ENCODE measurements at places on chromosomes 7 and 10.

DNA sequence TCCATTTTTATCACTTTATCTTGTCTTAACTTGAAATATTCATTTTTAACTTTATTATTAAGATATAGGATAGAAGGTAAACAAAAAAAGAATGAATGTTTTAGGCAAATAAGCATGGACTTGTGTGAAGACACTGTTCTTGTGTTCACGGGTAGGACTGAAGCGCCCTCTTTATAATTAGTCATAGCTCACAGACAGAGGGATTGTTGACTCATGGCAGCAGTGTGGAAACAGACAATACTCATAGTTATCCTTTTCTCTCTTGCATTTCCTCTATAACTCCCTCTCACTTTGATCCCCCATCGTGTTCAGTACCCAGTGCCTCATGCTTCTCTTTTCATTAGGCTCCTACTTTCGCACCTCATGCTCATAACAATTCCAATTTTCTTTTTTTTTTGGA, 731.8 kb downstream of the PHTF2 start:
- DNase-seq, result no peak

DNA sequence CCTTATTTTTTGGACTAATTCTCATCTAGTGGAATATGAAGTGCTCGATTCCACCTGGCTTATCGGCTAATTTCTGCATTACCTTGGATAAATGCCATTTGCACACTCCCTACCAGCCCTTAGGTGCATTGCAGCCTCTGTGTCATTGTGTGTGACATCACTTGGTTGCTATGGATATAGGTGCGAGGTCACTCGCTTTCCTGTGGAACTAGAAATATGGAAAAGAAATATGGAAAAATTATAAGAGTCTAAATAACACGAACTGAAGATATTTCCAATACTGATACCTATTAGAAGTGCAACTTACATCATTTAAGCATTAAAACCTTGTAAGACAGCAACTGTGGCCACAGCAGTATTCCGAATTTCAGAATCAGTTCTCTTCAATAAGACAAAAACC, 2.0 kb downstream of the YWHAG start:
- DNase-seq, result peak; percentile 35

DNA sequence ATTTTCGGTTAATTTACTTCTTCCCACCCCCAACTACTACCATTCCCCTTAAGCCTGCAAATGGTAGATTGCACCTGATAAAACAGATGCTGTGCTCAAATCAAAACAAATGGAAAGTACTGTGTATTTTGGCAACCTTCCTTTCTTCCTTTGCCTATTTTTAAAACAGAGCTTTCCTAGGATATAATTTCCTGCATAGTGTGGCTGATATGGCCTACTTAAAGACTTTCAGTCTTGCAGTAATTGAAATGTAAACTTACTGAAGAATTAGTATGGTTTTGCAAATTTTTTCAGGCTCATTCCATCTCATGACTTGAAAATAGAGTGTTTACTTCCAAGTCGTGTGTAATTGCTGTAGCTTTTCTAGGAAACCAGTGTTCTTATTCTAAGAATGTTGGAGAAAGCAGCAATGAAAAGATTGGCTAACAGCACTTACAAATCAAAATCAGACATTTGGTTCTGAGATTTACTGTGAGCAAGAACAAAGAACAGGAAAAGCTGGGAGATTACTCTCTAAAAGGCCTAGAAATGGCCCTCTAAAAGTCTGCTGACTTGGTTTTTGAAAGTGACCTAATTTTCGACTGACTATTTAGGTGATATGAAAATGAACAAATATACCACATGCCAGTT, 52.0 kb downstream of the REEP3 start:
- peak; percentile 73 for DNase-seq

- no peak for DNase-seq
These were observed 1.1 kb downstream of the AIFM2 start for GRCh38 chr10:70131560-70131937.

GRCh38 chr7:45564485-45564884, 9.7 kb upstream of the ADCY1 start:
- no peak for DNase-seq
